NCI-H2029 treated with DMSO at 0.1 percent for 48 hours (cell line): ENCODE measurements at places on chromosomes 16 and 17.

DNA sequence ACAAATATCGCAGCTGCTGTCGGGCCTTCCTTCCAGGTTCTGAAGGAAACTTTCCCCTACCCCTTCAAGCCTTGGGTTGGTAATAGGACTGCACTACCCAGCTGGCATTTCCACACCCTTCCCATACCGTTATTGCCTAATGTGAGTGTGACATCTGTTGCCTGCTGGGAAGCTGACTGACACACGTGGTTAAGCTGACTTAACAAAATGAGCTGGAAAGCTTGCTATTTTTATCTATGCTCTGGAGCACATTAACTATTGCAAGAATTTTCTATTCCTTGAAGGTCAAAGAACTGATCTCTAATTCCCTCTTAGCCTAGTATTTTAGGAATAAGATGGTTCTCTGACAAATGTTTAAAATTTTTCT, 79.5 kb downstream of the PMP22 start:
- DNase-seq: no peak

- no peak for DNase-seq
These were observed 558.9 kb upstream of the HSBP1 start for GRCh38 chr16:83248735-83249463.

DNA sequence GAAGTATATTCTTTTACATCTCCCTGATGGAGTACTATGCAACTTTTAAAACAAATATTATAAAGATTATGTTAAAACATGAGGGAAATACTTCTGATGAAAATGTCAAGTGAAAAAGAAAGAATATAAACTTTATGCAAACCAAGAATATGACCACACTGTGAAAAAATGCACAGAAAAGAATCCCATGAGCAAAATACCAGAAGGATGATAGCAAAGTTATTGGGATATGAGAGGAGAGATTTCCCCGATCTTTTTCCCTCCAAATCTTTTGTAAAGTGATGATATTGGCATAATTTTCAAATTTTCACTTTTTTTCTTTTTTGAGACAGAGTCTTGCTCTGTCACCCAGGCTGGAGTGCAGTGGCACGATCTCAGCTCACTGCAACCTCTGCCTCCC, 36.6 kb upstream of the SMURF2 start:
- no peak for DNase-seq

- no peak for DNase-seq
These were observed 13.1 kb upstream of the SEPHS2 start for GRCh38 chr16:30458561-30459394.

- DNase-seq: no peak
These were observed at the start of gene ADAP2 for GRCh38 chr17:30921544-30922196. ADAP2 (plus strand) TSS chr17:30921945; CDS start chr17:30922015, 70 bp downstream.

DNA sequence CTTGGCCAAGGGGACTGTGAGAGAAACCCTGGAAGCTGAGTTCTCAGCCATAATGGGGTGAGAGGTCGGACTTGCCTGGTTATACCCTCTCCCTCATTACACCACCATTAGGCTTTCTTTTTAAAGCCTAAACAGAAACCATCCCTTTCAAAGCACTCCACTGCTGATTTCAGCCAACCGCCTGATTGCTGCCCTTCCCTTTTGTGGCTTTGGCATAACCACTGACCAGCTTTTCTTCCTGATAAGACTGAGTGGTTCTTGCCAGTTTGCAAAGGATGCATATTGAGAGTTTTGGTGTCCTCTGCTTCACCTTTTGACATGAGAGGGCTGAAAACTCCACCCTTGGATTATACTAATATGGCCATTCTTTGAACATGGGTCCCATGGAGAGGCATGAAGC, 308.2 kb upstream of the GOT2 start:
- DNase-seq: no peak

DNA sequence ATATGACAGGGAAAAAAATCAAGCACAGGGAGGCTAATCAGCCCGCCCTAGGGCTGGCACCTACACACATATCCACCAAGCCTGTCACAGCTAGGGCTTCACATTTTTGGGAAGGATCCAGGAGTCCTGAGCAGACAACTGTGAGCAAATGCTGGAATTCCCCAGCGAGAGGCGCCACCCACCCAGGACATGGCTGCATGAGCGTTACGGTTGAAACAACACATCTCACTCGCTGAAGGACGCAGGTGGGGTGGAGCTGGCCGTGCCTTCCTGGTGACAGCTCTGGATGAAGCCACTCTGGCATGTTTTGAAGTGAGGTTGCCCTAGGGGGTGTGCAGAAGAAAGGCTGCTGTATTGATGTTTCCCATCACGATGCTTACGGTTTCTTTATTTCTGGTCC, 315.1 kb upstream of the EEF2KMT start:
- no peak for DNase-seq
